Hypothalamus (tissue), 51 donors: ENCODE measurements at places on chromosomes 5 and 9.

DNA sequence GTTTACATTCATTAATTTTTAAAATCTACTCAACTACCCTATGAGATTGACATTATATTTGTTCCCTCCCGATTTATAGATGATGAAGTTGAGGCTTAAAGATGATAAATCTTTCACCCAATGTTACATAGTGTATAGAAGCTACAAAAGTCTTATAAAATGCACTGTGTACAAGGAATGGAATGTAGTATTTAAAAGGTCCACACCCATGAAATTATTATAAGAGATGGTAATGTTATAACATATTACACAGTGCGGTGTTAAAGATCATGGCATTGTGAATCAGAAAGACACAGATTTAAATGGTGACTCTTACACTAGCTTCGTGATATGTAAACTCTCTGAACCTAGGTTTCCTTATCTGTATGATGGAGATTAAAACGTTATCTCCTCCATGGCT, 141.6 kb upstream of the CHD1 start:
- DNase-seq, result no peak

- DNase-seq, result no peak
Measured at GRCh38 chr5:149432376-149432775, 53.3 kb upstream of the IL17B start.

GRCh38 chr5:6501701-6502100, 53.0 kb downstream of the UBE2QL1 start:
- DNase-seq, result no peak

DNA sequence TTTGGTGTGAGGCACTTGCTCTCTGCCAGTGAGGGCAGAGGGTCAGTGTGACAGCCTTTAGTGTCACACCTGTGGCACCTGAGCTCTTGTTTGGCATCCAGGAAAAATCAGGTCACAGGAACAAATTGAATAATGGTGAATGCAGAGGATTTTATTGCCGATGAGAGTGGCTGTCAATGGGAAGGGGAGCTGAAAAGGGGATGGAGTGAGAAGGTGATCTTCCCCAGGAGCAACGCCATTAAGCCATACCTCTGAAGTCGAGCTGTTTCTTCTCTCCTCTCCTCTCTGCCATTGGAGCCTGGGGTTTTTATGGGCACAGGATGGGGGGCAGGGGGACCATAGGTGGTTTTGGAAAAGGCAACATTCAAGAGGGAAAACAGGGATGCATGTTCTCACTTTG, 2.4 kb upstream of the HSD17B4 start:
- no peak for DNase-seq

- no peak for DNase-seq
Measured at GRCh38 chr5:108064302-108064701, 317.6 kb downstream of the FBXL17 start.

- DNase-seq, result no peak
Measured at GRCh38 chr9:76390656-76391055, 3.6 kb downstream of the RFK start.

DNA sequence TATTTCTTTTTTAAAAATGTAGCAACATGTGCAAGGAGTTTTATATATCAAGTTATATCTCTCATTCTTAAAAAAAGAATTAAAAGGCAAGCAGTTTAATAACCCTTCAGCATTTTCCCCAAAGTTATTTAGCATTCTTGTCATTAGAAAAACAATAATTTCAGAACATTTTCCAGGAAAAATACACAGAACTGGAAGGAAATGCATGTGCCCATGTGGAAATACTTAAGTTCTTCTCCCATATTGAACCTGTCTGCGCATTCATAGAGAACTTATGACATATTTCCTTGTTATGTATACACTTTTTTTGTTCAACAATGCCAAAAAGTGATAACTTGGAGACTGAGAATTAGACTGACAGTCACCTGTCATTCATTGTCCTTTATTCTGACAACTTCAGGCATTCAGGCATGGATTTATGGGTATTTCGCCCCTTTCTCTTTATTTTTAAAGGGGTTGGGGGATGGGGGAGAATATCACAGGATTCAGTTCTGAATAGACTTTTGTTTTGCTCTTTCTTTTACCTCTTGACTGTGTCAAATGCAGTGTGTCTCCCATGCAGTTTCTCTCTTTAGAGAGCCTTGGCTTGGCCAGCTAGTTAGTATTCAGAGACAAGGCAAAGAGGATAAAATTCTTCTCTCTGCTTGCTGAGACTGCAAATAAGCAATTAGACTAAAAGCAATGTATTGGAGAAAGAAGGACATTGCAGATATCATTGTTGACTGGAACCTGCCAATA, 701.0 kb downstream of the NR2F1-AS1 start:
- DNase-seq, result no peak

DNA sequence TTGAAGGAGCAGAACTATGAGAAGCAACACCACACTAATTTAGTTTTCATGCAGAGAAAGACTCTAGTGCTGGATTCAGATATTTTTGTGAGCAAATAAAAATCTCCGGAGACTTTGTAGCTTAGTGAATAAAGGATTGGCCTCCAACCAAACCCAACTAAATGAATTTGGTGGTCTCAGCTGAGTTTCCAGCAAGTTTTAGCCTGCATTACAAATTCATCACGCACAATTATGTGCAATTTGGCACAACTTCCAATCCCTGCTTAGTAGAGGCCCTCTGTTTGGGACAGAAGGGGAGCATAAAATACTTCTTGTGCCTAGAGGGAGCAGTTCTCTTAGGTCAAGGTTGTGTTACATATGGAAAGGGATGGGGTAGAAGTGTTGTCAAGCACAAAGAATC, 112.3 kb upstream of the ADAMTSL1 start:
- DNase-seq, result no peak

DNA sequence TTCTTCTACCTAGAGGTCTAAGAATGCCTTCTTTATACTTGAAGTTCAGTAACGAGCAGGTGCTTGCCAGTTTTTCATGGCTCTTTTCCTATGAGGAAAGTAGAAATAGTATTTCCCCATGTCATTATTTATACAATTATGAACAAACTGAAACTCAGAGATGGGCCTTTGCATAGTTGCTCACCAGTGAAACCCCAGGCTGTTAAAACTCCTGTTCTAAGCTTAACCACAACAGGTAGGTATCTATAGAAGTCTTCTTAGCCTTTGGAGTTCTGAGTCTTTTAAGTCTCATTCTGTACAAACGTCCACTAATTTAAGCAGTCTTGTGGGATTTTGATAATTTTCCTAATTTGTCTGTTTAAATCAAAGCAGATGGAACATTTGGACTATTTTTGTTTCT, 90.1 kb downstream of the STARD4 start:
- no peak for DNase-seq

DNA sequence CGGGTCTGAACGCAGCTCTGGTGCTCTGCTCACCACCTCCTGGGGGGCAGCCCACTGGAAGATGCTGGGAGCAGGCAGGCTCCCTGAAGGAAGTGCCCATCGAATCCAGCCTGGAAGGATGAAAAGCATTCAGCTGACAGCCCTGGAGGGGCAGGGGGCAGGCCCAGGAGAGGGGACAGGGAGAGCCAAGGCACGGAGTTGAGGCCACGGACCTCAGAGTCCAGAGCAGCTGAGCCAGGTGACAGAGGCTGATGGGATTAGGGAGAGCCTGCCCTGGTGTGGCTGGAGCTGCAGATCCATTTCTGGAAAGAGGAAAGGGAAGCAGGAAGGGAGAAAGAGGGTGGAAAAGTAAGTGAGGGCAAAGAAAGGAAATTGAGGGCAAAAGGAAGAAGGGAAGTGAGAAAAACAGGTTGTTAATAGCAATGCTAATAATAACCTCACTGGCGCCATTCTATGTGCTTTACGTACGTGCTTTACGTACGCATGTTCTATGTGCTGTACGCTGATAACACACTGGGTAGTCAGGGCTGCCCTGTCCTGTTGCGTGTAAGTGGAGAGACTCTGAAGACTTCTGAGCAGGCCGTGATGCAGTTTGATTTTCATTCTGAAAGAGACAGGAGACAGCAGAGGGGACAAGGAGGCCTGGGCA, 52.6 kb downstream of the LMX1B start:
- no peak for DNase-seq

- no peak for DNase-seq
Measured at GRCh38 chr5:73939557-73939956, 313.6 kb downstream of the ARHGEF28 start.

GRCh38 chr5:96973532-96974401, 37.9 kb downstream of the LNPEP start:
- DNase-seq, result no peak

GRCh38 chr9:19184144-19184917, 46.2 kb upstream of the DENND4C start:
- no peak for DNase-seq

DNA sequence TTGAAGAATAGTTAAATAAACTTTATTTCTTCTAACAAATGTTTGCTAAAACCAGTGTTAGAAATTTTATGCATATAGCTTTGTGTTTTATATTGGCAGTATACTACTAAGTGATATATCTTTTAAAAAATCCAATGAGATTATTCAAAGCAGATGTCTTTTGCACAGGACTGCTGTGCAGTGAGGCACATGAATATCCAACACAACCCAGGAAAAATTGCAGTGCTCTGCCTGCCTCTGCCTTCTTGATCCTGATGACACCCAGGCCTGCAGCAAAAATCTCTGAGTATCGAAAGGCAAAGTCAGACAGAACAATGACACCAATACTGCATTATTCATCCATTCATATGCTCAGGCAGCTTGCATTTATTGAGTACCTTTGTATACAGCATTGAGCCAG, 1076.5 kb upstream of the ARRDC3 start:
- DNase-seq, result no peak

- DNase-seq, result no peak
Measured at GRCh38 chr9:112502175-112502946, 15.7 kb downstream of the KIAA1958 start.

DNA sequence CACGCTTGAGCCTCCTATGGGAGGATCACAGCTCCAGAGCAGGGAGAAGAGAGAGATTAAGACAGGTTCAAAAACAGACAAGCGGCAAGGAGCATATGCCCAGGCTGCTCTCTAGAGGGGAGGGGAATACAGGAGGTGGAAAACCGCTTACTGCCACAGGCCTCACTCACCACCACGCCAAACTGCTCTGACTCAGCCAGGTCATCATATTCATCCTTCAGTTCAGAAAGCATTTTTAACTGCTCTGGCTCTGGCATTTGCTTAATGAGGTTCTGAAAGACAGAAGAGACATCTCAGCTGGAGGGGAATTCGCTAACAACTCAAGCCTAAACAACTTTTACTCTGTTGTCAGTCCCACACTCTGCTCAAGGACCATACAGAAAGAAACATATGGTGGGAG, 40.1 kb downstream of the PCDHGC5 start:
- DNase-seq, result no peak

DNA sequence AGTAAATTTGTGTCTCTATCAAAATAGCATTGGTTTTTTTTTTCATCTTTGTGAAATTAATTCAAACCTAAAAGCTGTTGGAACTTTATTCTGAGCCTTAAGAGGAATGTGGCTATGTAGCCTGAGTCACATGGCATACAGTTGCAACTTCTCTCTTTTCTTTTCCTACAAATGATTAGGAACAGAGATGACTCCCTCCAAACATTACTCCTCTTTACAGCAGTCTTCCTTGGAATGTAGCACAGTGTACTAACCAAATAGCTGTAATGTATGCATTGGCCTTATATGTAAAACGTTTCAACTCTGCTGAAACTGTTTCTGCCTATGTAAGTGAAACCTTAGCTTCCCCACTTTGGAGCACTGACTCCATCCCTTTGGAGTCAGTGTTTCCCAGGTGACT, 100.9 kb upstream of the MAP1B start:
- no peak for DNase-seq

DNA sequence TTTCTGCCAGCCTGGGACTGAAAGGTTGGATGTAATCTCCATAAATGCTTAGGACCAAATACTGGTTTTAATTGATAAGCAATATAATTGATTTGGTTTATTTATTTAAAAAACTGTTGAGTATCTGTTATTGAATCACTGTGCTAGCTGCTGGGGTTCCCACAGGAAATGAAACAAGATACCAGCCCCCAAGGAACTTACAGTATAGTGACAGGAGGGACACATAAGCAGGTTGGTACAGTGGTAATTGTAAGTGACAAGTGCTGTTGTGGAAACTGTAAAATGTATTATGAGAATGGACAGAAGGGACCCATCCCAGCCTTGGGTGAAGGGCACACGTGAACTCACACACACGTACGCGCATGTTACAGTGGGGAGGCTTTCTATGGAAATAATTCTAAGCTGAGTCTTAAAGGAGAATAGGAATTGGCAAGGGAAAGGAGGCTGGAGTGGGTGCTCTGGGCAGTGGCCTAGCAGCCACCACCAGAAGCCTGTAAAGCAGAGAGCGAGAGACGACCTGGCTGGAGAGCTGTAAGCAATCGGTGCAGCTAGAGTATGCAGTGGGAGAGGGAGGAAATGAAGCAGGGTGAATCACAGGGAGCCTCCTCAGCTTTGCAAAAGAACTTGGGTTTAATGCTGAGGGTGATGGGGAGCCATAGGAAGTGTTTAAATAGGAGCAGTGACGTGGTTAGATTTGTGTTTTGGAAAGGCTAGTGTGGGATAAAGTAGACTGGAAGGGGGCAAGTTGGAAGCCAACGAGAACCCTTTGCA, 39.3 kb downstream of the GLRA1 start:
- no peak for DNase-seq

- no peak for DNase-seq
Measured at GRCh38 chr5:35316611-35317274, 86.5 kb upstream of the PRLR start.

- no peak for DNase-seq
Measured at GRCh38 chr5:33816791-33817190, 75.0 kb downstream of the ADAMTS12 start.

GRCh38 chr5:54832858-54833257, 152.5 kb downstream of the ESM1 start:
- DNase-seq, result no peak

DNA sequence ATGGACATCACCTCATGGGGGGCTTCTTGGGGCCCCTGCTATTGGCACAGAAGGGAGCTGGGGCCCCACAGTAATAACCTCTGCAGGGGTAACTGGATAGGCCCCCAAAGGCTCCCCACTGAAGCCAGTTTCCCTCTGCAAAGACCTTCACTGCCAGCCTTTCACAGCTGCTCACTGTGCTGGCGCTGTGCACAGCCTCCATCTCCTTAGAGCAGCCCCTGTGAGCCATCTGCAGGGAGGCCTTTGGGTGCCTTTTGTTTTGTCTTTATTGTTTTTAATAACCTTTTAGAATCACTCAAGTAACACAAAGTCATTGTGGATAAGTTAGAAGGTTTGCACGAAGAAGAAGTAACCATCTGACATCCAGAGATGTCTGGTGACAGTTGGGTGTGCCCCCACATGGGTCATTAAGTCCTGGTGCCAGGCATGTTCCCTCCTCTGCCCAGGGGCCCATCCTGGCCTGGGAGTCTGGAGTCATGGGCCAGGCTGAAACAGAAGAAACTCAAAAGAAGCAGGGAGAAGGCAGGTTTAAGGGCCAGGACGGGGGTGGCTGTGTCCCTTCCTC, 42.7 kb downstream of the NCS1 start:
- DNase-seq, result no peak

- DNase-seq, result no peak
Measured at GRCh38 chr5:138966236-138966985, 91.3 kb upstream of the LRRTM2 start.

DNA sequence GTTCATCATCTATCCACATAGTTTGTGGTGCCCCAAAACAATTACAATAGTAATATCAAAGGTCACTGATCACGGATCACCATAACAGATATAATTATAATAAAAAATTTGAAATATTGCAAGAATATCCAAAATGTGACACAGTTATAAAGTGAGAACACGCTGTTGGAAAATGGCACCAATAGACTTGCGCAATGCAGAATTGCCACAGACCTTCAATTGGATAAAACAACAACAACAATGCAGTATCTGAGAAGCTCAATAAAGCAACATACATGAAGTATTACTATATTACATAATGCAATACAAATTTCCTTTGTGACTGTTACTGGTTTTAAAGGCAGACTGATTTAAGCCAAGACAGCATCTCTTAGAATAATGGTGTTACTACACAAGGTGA, 44.7 kb upstream of the PRRC1 start:
- DNase-seq, result no peak
